Activated naive CD4-positive, alpha-beta T cell treated with anti-CD3 and anti-CD28 coated beads, Interleukin-2, amount 10 ng/mL, durations not matched to agents 5 hours and 36 hours (primary cell): ENCODE measurements at places on chromosomes 3 and 15. TPM values are rescaled to one million over a fixed set of nuclear protein-coding genes. Genes with fewer than 3 reads are reported as not detected.

The ACKR4 gene
- total RNA-seq, result not detected

The CHDH gene
- total RNA-seq, result 0.20 TPM

The POTEB2 gene
- not detected for total RNA-seq

The NT5DC2 gene
- total RNA-seq, result 27.3 TPM

The LYZL4 gene
- not detected for total RNA-seq

The DAZL gene
- not detected for total RNA-seq

The HGD gene
- total RNA-seq, result 0.67 TPM

The EPHB3 gene
- 0.08 TPM for total RNA-seq

The CD200R1 gene
- total RNA-seq, result 7.7 TPM

The CNTN4 gene
- not detected for total RNA-seq

The RARRES1 gene
- total RNA-seq, result not detected

The HIGD2B gene
- 0.22 TPM for total RNA-seq

The DHFR2 gene
- total RNA-seq, result 9.3 TPM

The IL1RAP gene
- 8.9 TPM for total RNA-seq

The DGKG gene
- total RNA-seq, result 0.10 TPM

The FILIP1L gene
- 0.58 TPM for total RNA-seq

The CYP19A1 gene
- total RNA-seq, result not detected

The MDFIC2 gene
- total RNA-seq, result not detected

The RSL24D1 gene
- total RNA-seq, result 96.1 TPM

The CCR8 gene
- 0.36 TPM for total RNA-seq

The ROPN1 gene
- total RNA-seq, result not detected

The SYNPR gene
- total RNA-seq, result not detected

The CCDC39 gene
- total RNA-seq, result not detected

The NANOGP8 gene
- not detected for total RNA-seq

The LINGO1 gene
- not detected for total RNA-seq

The MYL3 gene
- total RNA-seq, result not detected

The ADCY5 gene
- total RNA-seq, result not detected

The CCDC191 gene
- 4.1 TPM for total RNA-seq
